ENCODE measurements at places on chromosomes 11 and 22. TPM values are rescaled to one million over a fixed set of nuclear protein-coding genes. Genes with fewer than 3 reads are reported as not detected.

The VPREB3 gene
- polyA plus RNA-seq: not detected

DNA sequence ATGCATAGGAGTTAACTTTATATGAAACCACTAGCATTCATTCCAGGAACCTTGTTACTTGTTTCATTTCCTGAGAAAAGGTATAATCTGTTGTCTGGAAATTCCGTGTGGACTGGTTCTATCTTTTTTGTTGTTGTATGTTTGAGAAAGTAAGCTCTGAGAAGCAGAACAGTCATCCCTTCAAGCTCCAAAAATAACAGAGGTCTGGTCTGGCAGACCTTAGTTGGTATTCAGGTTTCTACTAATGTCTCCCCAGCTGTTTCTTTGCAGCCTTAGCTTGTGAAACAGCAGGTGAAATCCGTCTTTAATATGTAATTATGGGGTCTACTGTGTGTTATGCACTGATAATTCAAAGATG, 2.4 kb downstream of the RNF121 start:
- no peak for DNase-seq

DNA sequence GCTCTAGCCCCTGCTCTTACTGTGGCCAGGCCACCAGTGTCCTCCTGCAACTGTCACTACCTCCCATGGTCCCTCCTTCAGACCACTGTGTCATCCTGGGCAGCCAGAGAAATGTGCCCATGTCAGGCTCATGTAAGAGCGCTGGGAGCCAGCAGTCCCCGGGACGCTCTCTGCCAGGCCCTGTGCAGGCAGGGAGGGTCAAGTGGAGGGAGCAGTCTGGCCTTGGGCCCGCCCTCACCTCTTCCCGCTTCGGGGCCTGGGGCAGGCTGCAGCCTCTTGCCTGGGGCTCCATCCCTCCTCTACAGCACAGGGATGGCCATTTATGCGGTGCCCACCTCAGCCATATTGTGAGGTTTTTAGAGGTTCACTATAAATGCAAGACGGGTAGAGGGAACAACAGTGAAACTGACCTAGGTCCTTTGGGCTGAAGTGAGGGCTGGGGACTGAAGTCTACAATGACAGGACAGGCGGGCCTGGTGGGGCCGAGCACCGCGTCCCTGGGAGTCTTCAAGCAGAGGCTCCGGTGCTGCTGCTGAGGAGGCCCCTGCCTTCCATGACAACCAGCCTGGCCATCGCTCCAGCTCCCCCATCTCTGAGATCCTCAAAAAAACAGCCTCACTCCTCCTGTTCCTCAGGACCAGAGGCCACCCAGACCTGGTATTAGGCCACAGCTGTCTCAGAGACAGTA, 54.9 kb upstream of the TTLL12 start:
- no peak for DNase-seq

The SMPD1 gene
- polyA plus RNA-seq: 10.0 TPM

The GLYAT gene
- not detected for polyA plus RNA-seq

DNA sequence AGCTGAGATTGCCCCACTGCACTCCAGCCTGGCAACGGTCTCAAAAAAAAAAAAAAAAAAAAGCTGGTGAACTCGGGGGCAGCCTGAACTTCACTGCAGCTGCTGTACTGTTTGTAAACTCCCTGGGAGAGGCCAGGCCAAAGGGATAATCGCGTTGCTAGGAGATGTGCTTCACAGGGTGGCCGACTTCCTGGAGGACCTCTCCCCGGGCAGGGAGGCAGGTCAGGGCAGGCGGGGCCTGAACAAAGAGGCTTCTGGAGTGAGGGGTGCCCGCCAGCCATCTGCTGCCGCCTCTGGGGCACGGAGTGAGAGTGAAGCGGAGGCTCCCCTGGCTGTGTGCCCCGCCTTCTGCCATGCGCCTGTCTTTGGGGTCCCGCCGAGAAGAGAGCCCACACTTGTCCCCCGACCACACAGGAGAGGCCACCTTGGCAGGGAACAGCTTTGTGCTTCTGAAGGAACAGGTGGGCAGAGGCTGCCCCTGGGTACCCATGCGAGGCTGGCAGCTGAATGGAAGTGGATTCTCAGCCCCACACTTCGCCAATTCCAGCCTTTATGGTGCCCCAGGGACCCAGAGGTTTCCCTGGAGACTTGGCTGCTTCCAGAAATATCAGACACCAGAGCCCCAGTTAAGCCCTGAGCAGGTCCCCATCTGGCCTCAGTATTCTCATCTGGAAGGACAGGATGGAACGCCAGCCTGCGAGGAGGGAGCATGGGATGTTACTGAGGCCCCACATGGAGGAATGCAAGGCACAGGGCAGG, 29.6 kb downstream of the TMEM184B start:
- DNase-seq: no peak

DNA sequence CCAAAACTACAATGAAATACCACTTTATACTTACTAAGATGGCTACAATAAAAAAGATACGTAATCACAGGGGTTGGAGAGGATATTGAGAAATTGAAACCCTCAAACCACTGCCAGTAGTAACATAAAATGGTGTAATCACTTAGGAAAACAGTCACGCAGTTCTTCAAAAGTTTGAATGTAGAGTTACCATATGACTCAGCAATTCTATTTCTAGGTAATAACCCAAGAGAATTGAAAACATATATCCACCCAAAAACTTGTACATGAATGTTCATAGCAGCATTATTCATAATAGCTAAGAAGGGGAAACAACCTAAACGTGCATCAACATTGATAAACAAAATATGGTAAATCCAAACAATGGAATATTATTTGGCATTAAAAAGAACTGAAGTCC, 24.4 kb upstream of the PSMA1 start:
- DNase-seq: no peak

The TENM4 gene
- 0.25 TPM for polyA plus RNA-seq

GRCh38 chr11:116557282-116557681, 215.5 kb downstream of the BUD13 start:
- DNase-seq: no peak

The TRPC6 gene
- 4.5 TPM for polyA plus RNA-seq

- DNase-seq: peak; percentile 87
Observed at GRCh38 chr11:69301455-69302401, 7.8 kb downstream of the MYEOV start.

The WNT11 gene
- 0.87 TPM for polyA plus RNA-seq

DNA sequence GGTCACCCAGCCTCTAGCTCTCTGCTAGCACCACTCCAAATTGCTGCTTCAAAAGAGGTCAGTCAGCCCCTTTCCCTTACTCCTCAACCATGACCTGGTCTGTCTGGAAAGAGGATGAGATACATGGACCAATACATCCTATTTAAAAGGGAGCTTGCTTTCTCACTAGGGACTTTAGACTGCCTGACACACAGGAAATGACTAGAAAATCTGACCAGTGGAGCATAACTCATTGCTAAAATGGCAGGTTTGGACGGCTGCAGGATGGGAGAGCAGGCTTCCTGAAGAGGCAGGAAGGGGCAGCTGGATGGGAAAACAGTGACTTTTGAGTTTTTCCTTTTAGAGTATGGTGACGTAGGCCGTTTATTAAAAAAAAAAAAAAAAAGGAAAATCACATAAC, 25.3 kb downstream of the STIM1 start:
- DNase-seq: no peak

- no peak for DNase-seq
Observed at GRCh38 chr22:18056161-18056666, 21.6 kb upstream of the PEX26 start.

DNA sequence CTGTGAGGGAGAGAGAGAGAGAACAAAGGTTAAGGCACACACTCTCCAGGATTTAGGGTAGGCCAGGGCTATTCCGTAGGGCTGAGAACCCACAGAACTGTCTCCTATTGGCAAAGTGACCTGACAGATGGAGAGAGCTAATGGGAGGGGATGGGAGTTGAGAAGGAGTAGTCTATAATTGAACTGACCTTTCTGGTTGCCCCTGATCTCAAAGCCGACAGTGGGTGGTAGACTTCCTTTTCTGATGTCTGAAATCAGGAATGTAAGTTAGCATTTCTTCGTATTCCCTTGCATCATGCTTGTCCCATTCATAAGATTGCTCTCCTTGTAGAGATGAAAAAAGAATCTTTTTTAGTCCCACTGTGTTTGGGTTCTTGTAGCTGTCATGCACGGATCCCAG, 210.1 kb downstream of the NTM start:
- no peak for DNase-seq

The WBP2NL gene
- 0.36 TPM for polyA plus RNA-seq

- no peak for DNase-seq
Observed at GRCh38 chr11:36577373-36577772, 9.6 kb downstream of the RAG1 start.

GRCh38 chr11:13923716-13924650, 38.5 kb upstream of the SPON1 start:
- no peak for DNase-seq

The CNGA4 gene
- polyA plus RNA-seq: 0.38 TPM

DNA sequence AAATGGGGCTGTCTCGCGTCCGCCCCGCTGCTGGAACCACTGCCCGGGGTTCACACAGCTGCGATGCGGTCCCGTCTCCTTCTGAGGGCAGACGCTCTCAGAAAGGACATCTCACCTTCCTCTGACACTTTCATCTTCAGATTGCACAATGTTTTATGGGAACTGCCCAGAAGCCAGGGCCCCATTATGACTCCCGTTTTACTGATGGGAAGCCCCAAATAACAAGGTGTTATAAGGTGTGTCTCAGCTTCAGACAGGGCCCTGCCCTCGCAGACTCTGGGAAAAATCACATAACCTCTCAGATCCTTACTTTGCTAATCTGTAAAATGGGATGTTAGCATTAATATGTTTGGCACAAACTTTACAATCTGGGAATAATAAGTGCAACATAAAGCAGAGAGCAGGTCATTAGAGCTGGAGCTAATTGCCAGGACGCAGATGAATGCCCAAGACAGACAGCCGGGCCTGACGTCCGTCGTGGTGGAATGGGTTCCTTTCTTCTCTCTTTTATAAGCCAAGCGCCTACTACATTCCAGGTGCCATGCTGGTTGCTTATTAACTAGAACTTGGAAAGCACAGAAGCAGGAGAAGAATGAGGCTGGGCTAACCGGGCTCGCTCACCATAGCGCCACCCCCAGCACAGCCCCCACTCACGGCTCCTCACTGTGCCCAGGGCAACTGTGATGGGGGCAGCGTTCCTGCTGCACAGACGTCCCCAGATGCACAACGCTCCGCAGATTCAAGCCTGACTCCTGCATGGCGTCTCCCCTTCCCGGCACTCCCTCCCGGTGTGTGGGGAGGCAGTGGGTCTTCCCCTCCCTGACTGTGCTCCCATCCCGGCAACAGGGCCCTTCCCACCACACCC, 43.8 kb downstream of the TRMU start:
- DNase-seq: peak; percentile 70

DNA sequence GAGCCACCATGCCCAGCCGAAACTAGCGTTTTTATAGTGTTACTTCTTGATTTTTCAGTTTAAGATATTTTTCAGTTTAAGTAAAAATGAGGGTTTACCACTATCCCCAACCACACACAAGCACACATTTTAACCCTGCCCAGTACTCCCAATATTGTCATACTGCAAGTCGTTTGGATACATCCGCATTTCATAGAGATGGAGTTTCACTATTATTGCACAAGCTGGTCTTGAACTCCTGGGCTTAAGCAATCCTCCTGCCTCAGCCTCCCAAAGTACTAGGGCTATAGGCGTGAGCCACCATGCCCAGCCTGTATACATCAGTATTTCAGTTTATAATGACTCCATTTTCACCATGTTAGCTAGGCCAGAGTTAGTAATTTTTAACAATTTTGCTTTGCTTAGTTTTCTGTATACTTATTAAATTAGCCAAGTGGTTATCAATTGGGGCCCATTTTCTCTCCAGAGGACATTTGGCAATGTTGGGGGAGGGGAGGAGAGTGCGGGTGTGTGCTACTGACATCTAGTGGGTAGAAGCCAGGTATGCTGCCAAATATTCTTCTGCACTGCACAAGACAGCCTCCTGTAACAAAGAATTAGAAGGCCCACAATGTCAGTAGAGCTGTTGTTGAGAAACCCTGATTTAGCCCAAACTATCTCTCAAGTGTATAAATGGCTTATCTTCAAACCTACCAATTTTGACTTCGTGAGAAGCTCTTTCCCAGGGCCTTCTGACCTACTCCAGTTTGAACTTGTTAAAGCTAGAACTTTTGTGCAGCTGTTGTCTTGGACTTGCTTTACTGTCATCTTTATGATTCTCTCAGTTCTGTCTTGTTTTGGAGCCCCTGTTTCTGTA, 7.3 kb downstream of the USP47 start:
- no peak for DNase-seq

- no peak for DNase-seq
Observed at GRCh38 chr11:31233425-31233824, 136.1 kb downstream of the DCDC1 start.

DNA sequence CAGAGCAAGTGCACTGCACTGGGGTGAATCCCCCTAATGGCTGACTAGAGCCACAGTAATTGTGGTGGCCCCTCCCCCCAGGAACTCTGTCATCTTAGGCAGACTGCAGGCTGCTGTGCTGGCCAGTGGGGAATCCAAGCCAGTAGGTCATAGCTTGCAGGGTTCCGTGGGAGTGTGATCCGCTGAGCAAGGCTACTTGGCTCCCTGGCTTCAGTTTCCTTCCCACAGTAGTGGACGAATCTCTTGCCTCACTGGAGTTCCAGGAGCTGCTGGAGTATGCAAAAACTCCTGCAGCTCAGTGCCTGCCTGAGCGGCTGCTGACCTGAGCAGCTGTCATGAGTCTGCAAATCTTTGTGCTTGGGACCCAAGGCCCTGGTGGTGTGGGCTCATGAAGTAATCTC, 13.2 kb downstream of the OOSP3 start:
- DNase-seq: no peak

Data from aorta (tissue), 5 donors.